ENCODE measurements at places on chromosomes 12 and 14. TPM values are rescaled to one million over a fixed set of nuclear protein-coding genes. Genes with fewer than 3 reads are reported as not detected.

The SMIM41 gene
- not detected for total RNA-seq

The RFX4 gene
- total RNA-seq: 52.1 TPM

The CLEC2A gene
- not detected for total RNA-seq

The DAO gene
- not detected for total RNA-seq

The CDCA3 gene
- total RNA-seq: 67.9 TPM

- no peak for DNase-seq
These were observed 341.8 kb downstream of the FSCB start for GRCh38 chr14:44165286-44165685.

GRCh38 chr14:101075801-101076413 lies 172.4 kb upstream of the RTL1 start:
- DNase-seq: no peak

DNA sequence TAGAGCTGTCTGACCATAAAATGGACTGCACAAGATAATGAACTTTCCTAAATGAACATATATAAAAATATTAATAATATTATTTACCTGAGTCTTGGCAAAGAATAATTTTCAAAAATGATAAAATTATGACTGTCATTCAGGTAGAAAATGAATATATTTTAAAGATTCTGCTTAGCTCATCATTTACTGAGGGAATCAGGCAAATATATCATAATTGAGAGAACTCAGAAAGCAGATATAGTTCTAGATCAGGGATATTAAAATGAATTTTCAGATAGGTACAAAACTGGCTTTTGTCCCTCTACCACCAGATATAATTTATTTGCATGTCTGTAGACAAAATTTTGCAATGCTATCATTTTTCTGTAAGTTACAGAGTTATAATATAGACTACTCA lies 86.1 kb upstream of the CPM start:
- DNase-seq: no peak

DNA sequence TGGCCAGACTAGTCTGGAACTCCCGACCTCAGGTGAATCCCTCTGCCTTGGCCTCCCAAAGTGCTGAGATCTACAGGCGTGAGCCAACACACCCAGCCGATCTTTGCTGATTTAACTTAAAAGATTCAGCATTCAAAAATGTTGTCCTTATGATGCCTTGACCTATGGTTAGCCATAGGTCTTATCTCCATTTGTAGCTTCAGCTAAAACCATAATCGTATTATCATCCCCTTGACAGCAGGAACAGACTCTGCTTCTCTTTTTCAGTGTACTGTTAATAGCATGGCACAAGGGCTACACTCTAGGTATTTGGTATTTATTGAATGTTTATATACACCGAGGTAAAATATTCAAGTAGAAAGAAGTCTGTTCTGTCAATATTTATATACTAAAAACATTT lies 15.3 kb downstream of the CCDC62 start:
- DNase-seq: no peak

- DNase-seq: no peak
These were observed 5.1 kb downstream of the CLMN start for GRCh38 chr14:95314609-95315008.

- no peak for DNase-seq
These were observed 83.6 kb downstream of the NOS1 start for GRCh38 chr12:117277875-117278274.

- DNase-seq: no peak
These were observed 281.4 kb downstream of the FLRT2 start for GRCh38 chr14:85811340-85811739.

DNA sequence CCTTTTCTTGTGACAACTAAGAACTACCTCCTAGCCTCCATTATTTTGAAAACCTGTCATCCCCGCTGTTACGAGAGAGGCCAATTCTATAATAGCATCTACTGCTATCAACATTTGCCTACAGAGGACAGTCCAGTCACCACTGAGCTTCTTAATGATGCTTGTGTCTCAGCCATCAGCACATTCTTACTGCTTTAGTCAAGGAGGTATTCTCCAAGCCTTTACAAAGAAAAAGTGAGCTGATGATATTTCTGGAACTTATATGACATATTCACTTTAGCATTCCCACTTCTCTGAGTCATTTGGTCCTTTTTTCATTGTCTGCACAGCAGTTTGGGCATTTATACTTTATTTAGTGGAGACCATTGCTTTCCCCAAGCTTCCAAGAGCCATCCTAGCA lies 497.7 kb upstream of the RPL10L start:
- DNase-seq: no peak

GRCh38 chr12:9883175-9883574 lies 1.9 kb downstream of the KLRF2 start:
- no peak for DNase-seq

DNA sequence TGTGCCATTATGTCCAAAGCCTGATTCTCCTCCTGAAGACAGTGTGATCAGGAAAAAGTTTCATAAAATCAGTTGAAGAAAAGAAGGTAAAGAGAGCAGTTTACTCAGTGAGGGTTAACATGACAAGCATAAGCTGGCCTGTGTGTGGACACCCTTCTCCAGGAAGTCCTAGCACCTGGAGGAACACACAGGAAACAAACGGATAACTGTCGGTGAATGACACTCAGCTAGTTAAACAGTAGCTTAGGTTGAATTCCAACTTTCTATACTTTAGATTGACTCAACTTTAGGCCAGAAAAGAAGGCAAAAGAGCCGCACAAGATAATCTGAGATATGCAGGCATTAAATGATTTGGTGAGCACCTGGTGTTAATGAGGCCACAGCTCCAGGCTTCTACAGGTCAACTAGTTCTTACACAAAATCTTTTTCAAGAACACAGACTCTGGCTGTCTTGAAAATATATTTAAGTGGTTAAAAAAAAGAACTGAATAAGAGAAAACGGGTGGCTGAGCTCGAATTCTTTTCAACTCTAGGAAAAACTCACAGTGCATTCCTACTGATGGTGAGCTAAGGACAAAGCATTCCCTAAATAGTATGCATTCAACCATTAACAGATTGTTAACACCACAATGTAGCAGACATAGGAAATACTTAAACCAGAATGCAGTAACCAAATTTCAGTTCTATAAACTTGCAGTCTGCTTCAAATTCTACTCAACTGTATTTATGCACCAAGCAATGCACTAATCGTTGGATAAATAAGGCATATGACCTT lies 56.9 kb upstream of the TSPAN8 start:
- DNase-seq: no peak

DNA sequence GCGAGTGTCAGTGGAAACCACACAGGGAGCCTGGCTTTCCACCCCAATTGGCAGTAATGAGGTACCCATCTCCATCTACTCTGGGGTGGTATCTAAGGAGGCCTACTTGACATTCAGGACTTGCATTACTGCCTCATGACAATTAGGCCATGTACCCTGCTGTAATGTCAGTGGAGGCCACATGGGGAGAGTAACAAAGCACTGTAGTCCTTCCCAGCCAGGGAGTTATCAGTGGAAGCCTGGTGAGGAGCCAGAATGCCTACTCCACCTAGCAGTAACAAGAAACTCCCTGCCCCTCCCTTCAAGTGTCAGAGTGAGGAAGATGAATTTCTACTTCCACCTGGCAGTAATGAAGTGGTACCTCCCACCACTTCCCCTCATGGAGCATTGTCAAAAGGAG lies 12.5 kb downstream of the TIMM9 start:
- no peak for DNase-seq

- DNase-seq: peak; percentile 91
These were observed at the start of gene RAB3IP for GRCh38 chr12:69738351-69739286. Gene RAB3IP (plus strand): TSS chr12:69738860. CDS start chr12:69755409, 16,549 bp downstream.

DNA sequence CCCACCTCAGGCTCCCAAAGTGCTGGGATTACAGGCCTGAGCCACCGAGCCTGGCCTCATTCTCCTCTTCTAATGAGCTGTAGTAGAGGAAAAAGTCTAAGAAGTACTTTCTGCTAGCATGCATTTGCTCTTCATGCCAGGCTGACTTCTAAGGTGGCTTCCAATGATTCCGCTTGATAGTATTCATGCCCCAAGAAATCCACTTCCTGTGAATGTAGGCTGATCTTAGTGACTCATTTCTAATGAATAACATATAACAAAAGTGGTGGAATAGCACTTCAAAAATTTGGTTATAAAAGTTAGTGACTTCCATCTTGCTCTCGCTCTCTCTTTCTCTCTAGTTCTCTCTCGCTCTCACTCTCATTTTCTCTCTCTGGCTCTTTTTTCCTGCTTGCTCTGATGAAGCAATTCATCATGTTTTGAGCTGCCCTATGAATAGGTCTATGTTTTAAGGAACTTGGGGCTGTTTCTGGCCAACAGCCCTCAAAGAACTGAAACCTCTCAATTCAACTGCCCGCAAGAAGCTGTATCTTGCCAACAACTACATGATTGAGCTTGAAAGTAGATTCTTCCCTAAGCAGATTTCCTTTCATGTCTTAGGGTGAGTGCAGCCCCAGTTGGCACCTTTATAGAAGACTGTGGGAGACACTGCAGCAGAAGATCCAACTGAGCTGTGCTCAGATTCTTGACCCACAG lies 282.9 kb downstream of the RMST start:
- no peak for DNase-seq

GRCh38 chr12:121709478-121709961 lies 3.0 kb upstream of the TMEM120B start:
- no peak for DNase-seq

DNA sequence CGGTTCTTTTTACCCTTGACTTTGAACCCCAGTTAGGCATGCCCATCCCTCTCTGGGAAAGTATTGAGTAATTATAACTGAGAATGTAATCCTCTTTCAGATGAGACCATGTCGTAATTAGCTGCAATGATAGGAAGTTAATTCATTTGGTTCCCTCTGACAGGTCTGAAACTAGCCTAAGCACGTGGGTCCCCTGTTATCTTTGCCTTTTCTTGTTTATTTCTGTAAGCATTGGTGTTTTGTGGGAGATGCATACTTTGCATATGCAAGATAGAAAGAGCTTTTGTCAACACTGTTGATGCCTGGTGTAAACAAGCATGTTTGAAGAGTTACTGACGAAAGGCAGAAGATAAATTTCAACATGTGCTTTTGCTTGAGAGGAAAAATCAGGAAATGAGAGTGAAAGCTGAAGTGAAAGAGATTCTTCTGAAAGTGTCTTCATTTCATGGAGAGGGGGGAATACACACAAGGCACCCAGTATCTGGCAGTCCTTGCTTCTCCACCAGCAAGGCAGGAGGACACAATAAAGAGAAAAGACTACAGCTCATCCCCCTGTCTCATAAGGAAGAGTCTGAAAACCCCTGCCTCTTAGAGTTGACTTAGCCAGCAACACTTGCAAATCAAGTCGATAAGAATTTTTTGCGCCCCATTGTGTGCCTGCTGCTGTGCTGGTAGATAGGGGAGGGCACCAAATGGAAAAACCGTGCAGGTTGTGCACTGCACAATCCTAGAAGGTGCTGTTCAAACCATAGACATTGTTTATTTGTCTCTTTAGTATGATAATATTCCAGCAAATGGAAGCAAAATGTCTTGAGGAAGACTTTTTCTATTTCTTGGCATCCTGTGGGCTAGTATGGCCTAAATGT lies 77.8 kb downstream of the SLC24A4 start:
- DNase-seq: no peak

DNA sequence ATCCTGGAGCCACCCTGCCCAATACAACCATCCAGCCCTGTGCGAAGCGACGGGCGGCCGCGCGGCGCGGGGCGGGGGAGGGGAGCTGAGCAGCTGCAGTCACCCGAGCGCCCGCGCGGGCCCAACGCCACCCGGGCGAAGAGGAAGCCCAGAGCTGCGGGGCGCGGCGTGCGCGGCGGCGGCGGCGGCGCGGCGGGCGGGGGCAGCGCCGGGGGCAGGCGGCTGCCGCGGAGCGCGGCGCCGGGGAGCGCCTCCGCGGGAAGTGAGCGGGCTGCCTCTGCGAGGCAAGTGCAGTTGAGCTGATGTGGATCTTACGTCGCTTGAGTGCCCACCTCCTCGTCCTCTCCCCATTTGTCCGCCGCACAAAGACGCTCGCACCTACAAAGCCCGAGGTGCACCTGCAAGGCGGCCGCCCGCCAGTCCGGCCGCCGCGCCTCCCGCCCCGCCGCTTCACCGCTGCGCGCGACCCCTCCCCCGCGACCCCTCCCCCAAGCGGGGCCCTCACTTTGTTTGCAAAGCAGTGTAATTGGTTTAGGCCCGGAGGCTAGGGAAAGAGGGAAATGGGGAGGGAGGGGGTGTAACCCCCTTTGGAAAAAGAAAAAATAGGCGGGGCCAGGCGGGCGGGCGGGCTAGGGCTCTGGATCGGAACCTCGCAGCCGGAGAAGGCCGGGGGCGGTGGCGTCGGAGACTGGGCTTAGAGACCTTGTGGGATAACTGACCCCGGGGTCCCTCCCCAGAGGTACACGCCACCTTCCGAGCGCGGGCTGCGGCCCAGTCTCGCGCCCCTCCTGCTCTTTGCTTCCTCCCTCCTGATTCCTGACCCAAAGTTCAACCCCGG lies at the start of the genes FOXA1 and TTC6:
FOXA1 (minus strand) TSS at position 279 of the 838 bp plus-strand sequence; CDS start at position 2, 277 bp downstream.
TTC6 (plus strand) TSS at position 659 of the 838 bp plus-strand sequence. CDS start 26,436 bp downstream, outside the sequence.
- DNase-seq: no peak

GRCh38 chr12:86052921-86053320 lies 178.8 kb downstream of the NTS start:
- DNase-seq: no peak

DNA sequence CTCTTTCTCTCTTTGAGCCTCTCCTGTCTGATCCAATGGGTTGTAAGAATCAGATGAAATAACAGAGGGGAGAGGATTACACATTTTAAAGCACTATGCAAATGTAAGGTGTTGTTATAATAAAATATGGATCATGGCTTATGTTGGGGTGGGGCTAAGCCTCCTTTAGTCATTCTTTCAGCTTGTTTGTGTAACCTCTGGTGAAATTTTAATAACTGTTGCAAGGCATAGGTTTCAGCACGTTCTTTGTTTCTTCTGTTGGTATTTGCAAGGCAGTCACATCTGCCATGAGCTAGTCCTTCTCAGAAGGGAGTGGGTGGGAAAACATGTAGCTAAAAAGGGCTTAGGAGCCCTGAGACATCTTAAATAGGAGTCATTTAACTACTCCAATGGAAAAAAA lies 74.8 kb upstream of the FRMD6 start:
- no peak for DNase-seq

GRCh38 chr14:98960617-98961013 lies 311.4 kb downstream of the BCL11B start:
- DNase-seq: no peak

- no peak for DNase-seq
These were observed 35.2 kb upstream of the SLC38A1 start for GRCh38 chr12:46304070-46304469.

- no peak for DNase-seq
These were observed 3.4 kb downstream of the ACTN1 start for GRCh38 chr14:68975667-68976066.

DNA sequence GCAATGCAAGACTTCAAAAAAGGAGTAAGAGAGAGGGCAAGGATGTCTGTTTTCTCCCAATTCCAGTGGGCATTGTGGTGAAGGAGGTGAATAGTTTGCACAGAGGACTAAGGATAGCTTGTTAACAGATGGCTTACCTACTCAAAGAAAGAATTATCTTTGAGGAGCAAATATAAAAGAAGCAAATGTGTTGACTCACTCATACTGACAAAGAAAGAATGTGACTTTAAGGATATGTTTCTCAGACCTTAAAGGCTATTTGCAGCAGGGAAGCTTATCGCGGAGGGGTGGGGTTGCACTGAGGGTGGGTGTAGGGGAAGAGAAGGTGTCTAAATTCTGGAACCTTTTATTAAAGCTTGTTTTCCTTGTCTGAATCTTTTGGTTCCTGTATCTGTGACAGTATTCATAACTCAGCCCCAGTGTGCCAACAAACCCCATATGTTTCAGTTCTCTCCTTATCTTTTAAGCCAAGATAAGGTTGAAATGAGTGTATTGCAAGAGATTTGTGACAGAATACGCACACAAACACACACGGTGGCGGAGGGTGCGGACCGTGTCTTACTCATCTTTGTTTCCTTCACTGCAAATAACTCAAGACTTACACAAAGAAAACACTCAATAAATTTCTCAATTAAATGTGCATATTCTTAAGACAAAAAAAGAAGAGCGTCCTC lies 146.4 kb upstream of the ARID2 start:
- DNase-seq: no peak
